Stimulated activated CD8-positive, alpha-beta memory T cell treated with anti-CD3 and anti-CD28 coated beads, Interleukin-7, amount 100 ng/mL, for 1 hour (primary cell): ENCODE measurements at places on chromosomes 4 and X.

- no peak for DNase-seq
Measured at GRCh38 chr4:147194604-147195003, 248.9 kb upstream of the TTC29 start.

- DNase-seq: no peak
Measured at GRCh38 chr4:525660-526059, 26.6 kb downstream of the PIGG start.

DNA sequence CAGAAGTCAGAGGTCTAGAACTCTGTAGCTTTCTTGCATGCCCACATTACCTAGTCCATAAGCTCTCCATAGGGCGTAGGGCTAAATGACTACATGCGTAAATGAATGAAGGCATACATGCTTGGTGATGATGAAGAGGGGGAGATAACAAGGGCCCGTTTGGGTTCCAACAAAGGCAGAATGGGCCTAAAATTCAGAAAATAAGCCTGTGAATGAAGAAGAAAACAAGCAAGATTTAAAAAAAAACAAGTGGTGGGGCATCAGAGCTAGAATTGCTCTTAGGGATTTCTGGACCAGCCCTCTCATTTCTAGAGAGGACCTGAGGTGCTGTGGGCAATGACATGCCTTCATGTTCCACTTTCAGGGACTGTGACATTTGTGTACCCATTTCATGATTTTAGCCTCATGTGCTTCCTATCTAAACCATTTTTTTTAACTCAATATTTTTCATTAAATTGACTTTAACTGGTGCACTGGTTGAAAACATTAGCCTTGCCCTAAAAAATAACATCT, 12.1 kb downstream of the GPRIN3 start:
- no peak for DNase-seq

- DNase-seq: no peak
Measured at GRCh38 chrX:22634751-22635150, 362.0 kb downstream of the CBLL2 start.

DNA sequence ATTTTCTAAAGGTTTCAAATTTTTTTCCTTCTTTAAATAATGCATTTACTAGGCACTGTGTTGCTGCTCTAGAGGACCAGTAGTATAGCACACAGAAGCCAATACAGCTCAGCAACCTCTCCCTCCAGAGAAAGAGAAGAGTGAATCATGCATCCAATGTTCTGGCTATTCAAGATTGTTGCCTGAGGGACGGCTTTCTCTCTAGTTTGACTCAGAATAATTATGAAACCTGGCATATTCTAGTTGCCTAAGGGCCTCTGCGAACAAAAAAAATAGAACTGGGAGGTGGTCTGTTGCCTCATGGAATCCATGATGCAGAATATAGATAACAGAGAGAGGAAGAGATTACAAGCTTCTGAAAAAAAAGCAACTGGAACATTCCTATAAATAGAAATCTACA, 1233.3 kb upstream of the PABPC4L start:
- DNase-seq: no peak

GRCh38 chrX:131083510-131084142, 25.5 kb downstream of the ARHGAP36 start:
- no peak for DNase-seq

GRCh38 chr4:100348473-100348872, 158.2 kb upstream of the DDIT4L start:
- no peak for DNase-seq

GRCh38 chrX:63471004-63471403, 119.9 kb upstream of the SPIN4 start:
- DNase-seq: no peak
